CD4-positive, alpha-beta T cell treated with Interferon alpha-2 for 1 hour (primary cell): ENCODE measurements at places on chromosomes 1 and 21.
A peak's percentile ranks its signal among the peaks of the same experiment; 100 is the strongest.

- no peak for DNase-seq
Observed at GRCh38 chr1:218529646-218530300, 184.6 kb downstream of the TGFB2 start.

DNA sequence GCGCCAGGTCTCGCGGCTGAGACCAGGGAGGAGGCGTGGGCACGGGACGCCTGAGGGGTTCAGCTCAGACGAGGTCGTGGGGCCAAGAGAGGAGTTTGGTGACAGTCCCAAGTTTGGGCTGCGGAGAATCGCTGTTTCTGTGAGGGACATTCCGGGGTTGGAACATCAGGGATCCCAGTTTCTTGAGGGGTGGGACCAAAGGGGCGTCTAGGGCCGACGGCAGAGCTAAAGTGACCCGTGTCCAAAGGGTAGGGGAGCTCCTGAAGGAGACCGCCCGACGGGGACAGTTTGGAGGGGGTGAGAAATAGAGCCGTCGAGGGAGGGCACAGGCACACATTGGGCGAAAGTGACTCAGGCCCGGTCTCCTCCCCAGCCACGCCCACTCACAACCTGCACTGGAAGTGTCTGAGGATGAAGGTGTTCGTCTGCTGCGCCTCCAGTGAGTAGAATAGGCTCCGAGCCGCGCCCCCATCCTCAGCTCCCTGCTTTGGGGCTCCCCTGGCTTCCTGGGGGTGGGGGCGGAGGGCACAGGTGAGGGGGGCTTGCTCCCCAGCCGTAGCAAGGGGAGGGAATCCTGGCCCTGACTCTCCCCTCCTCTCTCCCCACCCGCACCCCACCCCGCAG lies 7.0 kb downstream of the EFNA3 start:
- DNase-seq, result peak; percentile 66

DNA sequence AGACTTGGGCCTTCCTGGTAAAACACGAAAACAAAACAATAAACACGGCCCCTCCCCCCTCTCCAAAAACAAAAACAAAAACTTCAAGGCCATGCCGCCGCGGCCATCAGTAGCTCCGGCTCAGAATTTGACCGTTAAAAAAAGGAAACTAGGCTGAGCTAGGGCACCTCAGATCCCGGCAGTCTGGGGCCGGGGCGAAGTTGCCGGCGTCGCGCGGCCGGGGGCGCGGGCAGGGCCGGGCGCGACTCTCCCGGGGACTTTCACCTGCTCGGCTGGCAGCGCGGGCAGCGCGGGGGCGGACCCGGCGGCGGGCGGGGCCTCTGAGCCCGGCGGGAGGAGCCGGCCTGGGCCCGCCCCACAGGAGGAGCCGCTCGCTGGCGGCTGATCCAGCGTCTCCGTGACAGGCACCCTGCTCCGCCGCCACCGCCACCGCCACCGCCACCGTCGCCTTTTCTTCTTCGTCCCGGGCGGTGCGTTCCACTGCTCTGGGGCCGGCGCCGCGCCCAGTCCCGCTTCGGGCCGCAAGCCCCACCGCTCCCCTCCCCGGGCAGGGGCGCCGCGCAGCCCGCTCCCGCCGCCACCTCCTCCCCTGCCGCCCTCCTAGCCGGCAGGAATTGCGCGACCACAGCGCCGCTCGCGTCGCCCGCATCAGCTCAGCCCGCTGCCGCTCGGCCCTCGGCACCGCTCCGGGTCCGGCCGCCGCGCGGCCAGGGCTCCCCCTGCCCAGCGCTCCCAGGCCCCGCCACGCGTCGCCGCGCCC lies at the start of gene NOS1AP:
NOS1AP (plus strand) TSS at position 358 of the 760 bp plus-strand sequence. CDS start 487 bp downstream, outside the sequence.
- peak; percentile 67 for DNase-seq

DNA sequence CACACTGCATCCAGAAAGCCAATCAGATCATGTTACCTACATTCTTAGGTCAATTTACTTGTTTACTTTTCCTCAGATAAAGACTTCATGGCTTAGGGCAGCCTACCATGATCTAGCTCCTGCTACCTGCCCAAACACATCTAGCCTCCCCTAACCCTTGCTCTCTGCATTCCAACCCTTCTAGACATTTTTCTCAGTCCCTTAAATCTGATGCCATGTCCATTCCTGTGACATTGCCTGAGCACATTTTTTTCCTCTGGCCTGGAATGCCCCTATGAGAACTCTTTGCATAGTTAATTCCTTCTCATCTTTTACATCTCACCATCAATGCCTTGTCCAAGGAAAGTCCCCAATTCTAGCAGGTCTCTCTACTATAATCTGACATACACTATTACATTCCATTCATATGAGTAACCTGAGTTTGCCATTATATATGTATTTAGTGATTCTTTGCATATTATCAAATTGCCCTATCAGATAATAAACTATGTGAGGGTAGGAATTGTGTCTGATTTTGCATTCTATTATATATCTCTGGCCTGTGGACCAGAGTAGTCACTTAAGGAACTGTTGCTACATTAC lies 166.9 kb downstream of the COL11A1 start:
- DNase-seq, result no peak

DNA sequence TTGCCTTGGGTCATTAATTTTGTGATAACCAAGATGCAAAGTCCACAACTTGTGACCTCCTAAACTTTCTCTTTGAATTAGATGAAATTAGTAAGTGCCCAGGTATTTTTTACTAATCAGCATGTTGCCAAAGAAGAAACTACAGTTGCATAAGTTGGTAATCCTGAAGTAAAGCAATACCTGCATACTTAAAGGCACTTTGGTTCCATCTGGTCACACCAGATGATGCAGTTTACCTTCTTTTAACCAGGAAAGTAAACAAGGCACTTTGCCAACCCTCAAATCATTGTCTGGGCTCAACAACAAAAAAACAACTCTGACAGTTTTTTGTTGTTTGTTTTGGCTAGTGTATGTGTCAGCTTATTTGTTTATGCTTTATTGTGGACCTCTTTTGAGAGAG lies 55.5 kb upstream of the DYNLT5 start:
- DNase-seq, result no peak

DNA sequence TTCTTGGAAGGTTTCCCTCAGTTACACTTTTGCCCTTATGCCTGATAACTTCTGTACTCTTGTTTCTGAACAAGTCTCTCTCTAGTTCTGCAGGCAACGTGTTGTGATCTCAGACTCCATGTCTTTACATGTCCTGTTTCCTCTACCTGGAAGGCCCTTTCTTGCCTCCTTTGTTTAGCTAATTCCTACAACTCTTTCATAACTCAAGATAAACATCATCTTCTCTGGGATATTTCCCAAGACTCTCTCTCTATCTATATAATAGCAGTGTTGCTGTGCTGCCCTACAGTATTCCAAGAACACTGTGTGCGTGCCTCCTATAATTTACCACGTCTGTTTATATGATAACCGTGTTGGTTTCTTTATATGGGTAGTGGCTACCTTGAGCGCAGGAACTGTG lies 47.8 kb downstream of the CHRM3 start:
- DNase-seq, result no peak

DNA sequence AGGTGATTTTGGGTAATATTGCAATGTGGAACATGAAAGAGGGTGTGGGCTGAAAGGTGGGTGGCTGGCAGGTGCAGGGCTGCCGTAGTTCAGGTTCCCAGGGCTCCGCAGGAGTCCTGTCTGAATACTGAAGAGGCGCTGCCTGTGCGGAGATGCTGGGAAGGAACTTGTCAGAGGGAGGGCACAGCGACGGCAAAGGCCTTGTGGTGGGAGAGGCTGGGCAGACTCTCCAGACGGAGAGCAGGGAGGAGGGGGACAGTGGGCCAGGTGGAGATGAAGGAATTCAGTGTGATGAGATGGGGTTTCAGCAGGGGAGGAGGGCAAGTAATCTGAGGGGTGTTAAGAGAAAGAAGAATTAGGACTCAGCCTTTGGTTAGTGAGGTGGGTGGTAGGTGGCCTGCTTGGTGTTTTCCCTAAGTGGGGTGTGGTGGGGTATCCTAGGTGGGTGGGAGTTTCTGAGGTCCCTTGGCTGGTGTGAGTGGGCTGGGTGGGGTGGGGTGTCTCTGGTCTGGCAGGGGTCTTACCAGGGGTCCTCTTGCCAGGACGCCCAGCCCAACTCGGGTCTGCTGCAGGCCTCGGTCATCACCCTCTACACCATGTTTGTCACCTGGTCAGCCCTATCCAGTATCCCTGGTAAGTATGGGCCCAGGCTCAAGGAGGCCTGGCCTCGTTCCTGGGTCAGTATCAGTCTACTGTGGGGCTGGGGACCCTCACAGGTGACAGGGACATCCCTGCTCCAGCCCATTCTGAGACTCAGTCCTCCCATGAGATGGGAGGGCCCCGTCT lies 15.6 kb downstream of the SERINC2 start:
- DNase-seq, result no peak

- DNase-seq, result no peak
Observed at GRCh38 chr1:98903726-98904125, 100.9 kb downstream of the PLPPR5 start.

DNA sequence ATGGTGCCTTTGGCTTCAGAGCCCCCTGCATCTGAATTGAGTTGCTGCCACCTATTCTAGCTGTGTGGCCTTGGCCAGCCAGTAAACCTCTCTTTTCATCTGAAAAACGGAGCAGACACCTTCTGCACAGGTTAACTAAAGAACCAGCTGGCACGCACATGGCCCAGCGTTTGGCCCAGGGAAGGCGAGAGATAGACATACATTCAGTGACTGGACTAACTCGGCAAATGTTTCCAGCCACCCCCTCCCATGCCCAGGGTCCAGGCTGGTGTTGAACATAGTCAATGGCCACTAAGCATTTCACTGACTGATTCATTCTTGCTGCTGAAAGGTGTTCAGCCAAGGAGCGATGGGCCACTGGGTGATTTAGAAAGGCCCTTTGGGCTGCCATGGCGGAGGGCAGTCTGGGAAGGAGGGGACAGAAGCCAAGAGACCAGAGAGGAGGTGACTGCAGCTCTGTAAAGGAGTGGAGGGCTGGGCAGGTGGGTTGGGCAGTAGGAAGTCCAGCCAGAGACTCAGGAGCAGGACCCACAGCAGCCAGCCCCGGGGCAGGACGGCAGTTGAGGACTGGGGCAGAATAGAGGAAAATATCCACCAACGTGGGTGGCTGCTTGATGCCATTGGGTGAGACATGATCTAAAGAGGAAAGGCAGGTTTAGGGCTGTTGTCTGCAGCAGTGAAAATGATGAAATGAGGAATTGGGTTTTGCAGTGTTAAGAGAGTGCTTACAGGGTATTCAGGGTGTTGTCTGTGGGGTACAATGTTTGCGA lies 184.3 kb downstream of the HIVEP3 start:
- no peak for DNase-seq

DNA sequence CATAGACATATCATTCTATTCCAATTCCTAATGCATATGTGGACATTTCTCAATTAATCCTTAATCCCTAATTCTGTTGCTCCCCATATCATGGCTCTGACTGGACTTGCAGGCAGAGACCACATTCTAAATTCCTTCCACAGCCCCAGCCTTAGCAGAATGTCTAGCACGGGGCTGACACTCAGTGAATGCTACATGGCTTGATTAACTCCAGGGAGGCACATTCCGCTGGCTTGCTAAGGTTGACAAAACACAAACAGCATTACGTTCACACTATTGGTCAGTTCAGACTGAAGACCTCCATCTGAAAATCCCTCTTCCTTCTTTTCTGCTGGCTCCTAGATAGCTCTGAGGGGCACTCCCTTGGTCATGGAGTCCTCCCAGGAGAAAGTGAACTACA lies 119.4 kb downstream of the ASTN1 start:
- no peak for DNase-seq

GRCh38 chr1:205538235-205538840 lies 33.9 kb downstream of the CDK18 start:
- no peak for DNase-seq

GRCh38 chr1:115536279-115536816 lies 105.4 kb upstream of the VANGL1 start:
- no peak for DNase-seq

DNA sequence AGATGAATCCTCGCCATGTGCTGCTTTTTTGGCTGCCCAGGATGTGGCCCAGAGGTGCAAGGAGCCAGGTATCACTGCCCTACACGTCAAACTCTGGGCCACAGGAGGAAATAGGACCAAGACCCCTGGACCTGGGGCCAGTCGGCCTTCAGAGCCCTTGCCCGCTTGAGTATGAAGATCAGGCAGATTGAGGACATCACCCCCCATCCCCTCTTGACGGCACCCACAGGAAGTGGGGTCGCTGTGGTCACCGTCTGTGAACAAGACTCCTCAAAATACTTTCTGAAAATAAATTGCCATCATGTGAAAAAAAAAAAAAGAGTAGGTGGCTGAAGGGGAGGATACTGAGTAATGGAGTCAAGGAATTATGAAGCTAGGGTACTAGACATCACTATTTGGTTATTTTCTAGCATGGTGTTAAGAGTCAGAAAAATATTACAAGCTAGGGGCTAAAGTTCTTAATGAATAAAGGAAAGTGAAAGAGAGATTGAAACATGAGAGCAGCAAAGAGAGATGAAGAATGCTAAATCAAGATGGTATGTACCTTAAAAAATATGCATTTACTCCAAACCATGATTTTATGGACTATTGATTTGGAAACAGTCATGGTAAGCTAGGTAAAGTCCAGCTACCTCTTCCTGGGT lies 84.9 kb downstream of the CLEC20A start:
- DNase-seq, result no peak

- DNase-seq, result no peak
Observed at GRCh38 chr1:78035121-78035520, 10.6 kb upstream of the GIPC2 start.

DNA sequence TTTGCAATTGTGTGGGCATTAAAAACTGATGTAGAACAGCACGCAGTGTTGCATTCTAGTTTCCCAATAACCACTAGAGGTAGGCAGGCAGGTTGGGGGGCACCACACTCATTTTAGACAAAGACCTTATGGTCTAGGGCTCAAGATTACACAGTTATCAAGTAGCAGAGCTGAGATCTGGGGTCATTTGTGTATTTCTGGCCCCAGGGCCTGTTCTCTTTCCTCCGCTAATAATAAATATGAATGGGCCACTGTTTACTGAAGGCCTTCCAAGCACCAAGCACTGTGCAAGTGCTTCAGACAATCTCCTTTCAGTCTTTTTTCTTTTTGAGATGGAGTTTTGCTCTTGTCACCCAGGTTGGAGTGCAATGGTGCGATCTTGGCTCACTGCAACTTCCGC lies 23.9 kb downstream of the LDLRAD2 start:
- DNase-seq, result no peak

DNA sequence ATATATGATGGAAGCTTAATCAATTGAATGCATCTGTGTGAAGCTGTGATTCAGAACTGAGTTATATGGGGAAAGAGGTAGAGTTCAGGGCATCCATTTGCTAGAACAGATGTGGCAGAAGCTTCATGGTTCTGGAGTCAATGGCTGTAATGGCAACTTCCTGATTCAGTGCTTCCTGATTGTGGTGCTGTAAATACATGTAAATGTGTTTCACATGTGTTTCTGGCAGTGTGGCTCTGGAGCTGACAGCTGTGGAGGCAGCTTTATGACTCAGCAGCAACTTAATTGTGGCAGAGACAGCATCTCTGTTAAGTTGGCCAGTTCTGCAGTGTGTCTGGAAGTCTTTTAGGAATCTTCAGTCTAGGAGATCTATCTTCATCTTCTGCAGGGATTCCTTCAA lies 226.6 kb upstream of the ZRANB2 start:
- DNase-seq, result no peak
